ENCODE measurements at places on chromosomes 7 and 10.

- no peak for DNase-seq
Measured at GRCh38 chr10:56831681-56832080, 470.6 kb upstream of the ZWINT start.

DNA sequence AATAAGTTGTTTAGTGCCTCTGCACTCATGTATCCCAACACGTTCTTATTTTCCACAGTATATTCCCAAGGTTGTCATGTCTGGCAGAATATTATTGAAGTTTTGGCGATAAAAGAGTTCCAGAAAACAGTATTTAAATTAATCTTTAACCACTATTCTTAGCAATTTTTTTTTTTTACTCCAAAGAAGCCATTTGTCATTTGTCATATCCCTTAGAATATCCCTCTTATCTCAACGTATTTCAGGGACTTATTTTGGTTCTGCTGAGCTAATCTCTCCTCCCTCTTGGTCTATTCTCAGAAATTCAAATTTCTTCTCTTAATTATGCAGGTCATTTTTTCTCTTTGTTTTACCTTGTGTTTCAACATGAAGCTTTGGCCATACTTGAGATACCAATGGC is 643.4 kb downstream of the ANKRD7 start:
- no peak for DNase-seq

DNA sequence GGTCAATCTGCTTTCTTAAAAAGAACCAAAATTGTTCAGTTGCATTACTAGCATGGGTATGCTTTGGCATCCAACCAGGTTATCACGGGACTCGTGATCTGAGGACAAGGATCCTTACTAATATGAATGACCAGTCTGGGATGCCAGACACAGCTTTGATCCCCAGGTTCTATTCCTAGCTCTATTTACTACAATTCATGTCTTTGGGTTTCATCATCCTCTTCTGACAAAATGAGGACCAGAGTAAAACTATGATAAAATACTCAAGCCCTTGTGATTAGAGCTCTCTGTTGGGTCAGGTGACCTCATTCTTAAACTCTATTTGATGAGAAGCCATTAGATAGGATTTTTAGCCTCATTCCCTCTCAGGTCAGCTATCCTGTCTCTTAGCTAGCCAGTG is 119.8 kb downstream of the SLC25A13 start:
- DNase-seq, result no peak

DNA sequence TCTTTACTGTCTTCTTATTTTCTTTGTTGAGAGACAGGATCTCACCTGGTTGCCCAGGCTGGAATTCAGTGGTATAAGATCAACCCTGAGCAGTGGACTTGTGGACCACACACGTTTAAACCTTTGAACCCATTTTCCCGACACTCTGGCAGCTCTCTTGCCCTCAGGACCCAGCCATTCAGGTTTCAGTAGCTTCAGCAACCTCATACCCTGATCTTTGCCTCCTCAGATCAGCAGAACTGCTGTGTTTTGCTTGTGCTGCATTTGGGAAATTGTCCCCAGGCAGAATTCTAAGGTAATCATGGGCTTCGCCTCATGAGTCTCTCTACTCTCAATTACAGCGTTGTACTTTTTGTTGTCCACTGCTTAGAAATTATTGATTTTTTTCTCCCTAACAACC is 317.6 kb upstream of the KIAA1217 start:
- DNase-seq, result no peak

- peak; percentile 41 for DNase-seq
Measured at GRCh38 chr7:128137181-128137580, 103.9 kb upstream of the LEP start.

- no peak for DNase-seq
Measured at GRCh38 chr10:102732661-102733060, 11.1 kb upstream of the WBP1L start.

DNA sequence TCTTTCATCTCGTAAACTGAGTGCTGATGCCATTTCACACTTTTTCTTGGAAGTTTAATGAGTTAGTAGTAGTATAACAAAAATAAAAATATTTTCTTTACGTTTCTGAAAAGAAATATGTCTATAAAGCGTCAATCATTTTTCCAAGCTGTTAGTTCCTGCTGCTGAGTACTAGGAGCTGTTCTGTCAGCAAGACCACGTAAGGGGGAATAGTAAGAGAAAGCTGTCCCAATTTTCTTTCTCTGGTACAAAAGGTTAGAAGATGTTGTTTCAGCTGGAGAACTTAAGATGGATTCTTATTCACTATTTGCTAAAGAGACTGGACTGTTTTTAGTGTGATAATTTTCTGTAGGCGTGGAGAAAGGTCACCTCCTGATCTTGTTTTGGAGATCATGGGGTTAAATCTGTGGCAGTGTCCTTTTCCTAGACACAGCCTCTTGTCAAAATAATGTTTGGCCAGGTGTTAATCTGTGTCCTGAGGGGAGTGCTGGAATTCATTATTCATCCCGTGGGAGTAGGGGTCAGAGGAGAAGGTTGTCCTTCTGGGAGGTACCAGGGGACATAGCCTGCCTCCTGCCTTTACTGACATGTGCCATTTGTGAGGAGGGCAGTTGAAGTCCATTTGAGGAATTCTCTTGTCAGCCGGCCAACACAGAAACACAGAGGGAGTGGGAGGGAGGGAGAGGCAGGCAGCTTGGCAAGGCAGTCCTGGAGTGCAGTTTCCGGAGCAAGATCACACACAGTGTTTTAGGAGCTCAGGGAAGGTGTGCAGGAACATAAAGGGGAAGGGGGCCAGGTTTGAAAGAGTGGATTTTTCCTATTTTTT is 368.7 kb downstream of the AUTS2 start:
- DNase-seq, result no peak

GRCh38 chr7:157442993-157443831 is 106.4 kb downstream of the DNAJB6 start:
- DNase-seq, result no peak

GRCh38 chr7:141562543-141562942 is 11.3 kb downstream of the AGK start:
- DNase-seq, result no peak
